ENCODE measurements at places on chromosomes 7 and 10. TPM values are rescaled to one million over a fixed set of nuclear protein-coding genes. Genes with fewer than 3 reads are reported as not detected.

GRCh38 chr7:152430854-152431253 is 4.9 kb downstream of the KMT2C start:
- no peaks in the 10 kb centered on the region for H3K4me1 ChIP-seq
- no peak overlapping the region for H3K27ac ChIP-seq
- H3K4me3 ChIP-seq = no peak overlapping the region

DNA sequence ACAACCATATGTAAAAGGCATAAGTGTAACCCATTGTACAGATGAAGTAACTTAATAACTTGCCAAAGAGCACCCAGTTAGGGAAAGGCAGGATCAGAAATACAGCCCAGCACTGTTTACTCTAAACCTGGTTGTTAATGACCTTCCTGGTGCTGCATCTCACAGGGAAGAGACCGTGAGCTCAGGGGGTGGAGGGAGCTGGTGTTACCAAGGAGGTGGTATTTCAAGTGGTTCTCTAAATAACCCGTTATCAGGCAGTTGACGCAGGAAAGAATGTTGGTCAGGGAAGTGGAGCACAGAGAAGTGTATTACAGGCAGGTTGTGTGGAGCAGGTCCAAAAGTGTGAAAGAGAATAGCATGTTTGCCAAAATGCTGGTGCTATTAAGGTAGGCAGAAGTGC is 4.4 kb upstream of the ST7 start:
- H3K36me3 ChIP-seq = no peaks in the 10 kb centered on the region
- H3K4me3 ChIP-seq = no peak overlapping the region
- H3K27me3 ChIP-seq = no peaks in the 10 kb centered on the region
- H3K27ac ChIP-seq = no peak overlapping the region

- H3K36me3 ChIP-seq = no peaks in the 10 kb centered on the region
- H3K27me3 ChIP-seq = no peaks in the 10 kb centered on the region
- H3K4me3 ChIP-seq = no peak overlapping the region
- no peak overlapping the region for H3K27ac ChIP-seq
- H3K4me1 ChIP-seq = no peaks in the 10 kb centered on the region
Observed at GRCh38 chr7:88001744-88002530, 67.9 kb downstream of the ADAM22 start.

The SLC39A12 gene
- total RNA-seq = under 0.01 TPM

DNA sequence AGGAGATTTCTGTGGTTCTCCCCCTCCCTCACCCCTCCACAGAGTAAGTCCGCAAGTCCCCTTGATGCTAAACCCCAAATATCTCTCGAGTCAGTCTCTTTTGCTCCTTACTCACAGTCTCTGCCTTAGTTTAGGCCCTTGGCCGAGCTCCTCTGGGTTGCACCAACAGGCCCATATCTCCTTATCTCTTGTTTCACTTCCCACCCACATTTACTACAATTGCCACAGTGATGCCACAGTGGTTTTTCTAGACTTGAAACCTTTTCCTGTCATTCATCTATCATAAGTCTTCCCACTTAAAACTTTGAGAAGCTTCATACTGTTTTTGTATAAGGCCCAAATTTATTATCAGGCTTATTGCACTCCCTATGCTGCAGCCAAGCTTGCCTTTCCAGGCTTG is 23.4 kb upstream of the NME8 start:
- no peak for DNase-seq
- H3K36me3 ChIP-seq = no peaks in the 10 kb centered on the region
- no peak overlapping the region for H3K27ac ChIP-seq

- no peak overlapping the region for H3K4me3 ChIP-seq
- H3K27me3 ChIP-seq = no peaks in the 10 kb centered on the region
- H3K4me1 ChIP-seq = no peaks in the 10 kb centered on the region
Observed at GRCh38 chr7:111043561-111043960, 47.4 kb upstream of the LRRN3 start.

DNA sequence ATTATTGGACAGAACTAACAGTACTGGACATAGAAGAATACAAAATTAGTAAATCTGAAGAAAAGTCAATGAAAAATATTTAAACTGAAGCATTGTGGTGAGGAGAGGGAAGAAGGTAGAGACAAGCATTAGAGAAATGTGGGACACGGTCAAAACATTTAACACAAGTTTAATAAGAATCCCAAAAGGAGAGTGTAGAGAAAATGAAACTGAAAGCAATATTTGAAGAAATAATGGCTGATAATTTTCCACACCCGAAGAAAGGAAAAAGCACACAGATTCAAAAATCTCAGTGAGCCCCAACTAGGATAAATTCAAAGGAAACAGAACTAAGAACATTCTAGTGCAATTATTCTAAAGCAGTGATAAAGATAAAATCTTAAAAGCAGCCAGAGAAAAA is 126.4 kb upstream of the LRRTM3 start:
- H3K36me3 ChIP-seq = no peaks in the 10 kb centered on the region
- no peak overlapping the region for H3K27ac ChIP-seq
- no peak for DNase-seq
- H3K27me3 ChIP-seq = no peaks in the 10 kb centered on the region
- H3K4me1 ChIP-seq = no peaks in the 10 kb centered on the region

DNA sequence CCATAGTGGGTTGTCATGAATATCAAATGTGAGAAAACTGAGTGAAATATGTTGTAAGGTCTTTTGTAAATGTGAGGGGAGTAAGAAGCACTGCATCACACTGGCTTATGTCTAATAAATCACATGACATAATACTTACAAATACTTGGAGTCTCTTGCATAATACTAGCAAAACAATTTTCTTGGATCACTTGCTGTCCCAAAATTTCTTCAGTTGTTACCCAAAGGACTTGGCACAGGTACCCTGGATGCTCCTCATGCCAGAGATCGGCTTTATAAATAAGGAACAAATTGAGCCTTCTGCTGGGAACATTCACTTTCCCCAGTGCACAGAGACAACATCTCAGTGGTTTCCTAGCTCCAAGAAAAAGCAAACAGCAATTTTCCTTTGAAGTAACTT is 5.0 kb upstream of the LRIT2 start:
- DNase-seq = peak; percentile 77
- no peaks in the 10 kb centered on the region for H3K4me1 ChIP-seq
- H3K36me3 ChIP-seq = no peaks in the 10 kb centered on the region
- H3K4me3 ChIP-seq = no peak overlapping the region
- peaks cover 6% of the 10 kb centered on the region for H3K27me3 ChIP-seq
